ENCODE measurements at places on chromosomes 7 and 10. TPM values are rescaled to one million over a fixed set of nuclear protein-coding genes. Genes with fewer than 3 reads are reported as not detected.

WNT8B gene
- not detected for total RNA-seq

DNA sequence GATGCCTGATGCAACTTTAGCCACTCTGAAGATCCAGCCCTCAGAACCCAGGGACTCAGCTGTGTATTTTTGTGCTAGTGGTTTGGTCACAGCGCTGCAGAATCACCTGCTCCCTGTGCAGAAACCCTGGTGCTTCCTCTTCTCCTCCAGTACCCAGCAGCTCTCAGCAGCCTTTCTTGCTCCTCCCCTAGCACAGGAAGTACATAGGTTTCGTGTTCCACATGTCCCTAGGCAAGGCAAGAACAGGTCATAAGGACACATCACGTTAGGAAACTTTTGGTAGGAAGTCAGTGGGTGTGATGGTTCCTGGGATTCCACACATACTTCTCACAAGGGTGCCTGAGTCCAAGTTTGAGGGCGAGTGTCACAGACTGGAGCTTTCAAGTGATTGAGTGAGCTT lies 167.9 kb upstream of the PRSS1 start:
- H3K36me3 ChIP-seq = no peaks in the 10 kb centered on the region
- H3K4me3 ChIP-seq = no peak overlapping the region
- H3K4me1 ChIP-seq = no peaks in the 10 kb centered on the region
- no peak for DNase-seq
- H3K27me3 ChIP-seq = peaks cover 2% of the 10 kb centered on the region

DNA sequence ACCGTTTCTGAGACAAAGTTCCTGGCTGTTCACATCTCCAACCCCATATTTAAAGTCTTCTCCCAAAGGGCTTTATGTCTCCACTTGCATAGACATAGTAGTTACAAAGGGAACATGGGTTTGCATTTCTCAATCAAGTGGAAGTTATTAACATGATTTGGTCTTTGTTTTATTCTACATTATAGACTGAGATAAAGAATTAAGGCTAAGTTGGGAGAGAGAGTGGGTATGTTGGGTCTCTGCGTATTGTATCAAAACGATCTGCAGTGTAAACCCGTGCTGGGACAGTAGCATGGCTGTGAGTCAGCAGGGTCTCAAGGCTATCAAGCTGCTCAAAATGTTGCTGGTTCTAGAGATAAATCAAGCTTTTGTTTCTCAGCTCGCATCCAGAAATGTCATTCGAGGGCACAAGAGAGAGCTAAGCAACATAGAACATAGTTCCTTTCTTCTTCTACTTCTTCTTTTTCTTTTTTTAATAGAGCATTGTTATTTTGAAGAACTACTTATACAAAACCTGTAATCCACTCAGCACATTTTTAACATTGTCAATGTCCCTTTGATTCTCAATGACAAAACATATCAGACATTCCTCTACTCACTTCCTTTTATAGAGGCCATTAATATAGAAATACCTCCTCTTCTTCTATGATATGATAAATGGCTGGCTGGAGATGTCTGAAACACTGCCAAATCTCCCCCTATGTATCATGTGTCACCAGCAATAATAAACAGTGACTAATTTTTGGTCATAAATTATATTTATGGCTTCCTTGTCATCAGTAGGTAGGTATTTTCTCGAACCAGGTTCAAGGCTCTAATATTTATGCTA lies 34.5 kb upstream of the RHOBTB1 start:
- H3K4me1 ChIP-seq = no peaks in the 10 kb centered on the region
- no peaks in the 10 kb centered on the region for H3K27me3 ChIP-seq
- H3K4me3 ChIP-seq = no peak overlapping the region
- no peak overlapping the region for H3K27ac ChIP-seq

GRCh38 chr10:120735773-120736371 lies 115.3 kb upstream of the WDR11 start:
- H3K27me3 ChIP-seq = peaks cover 4% of the 10 kb centered on the region
- no peak overlapping the region for H3K4me3 ChIP-seq
- H3K27ac ChIP-seq = no peak overlapping the region
- no peaks in the 10 kb centered on the region for H3K36me3 ChIP-seq

- peak overlapping the region; percentile 62 for H3K4me3 ChIP-seq
- peaks cover 47% of the 10 kb centered on the region for H3K27me3 ChIP-seq
- peaks cover 5% of the 10 kb centered on the region for H3K36me3 ChIP-seq
- H3K4me1 ChIP-seq = peaks cover 33% of the 10 kb centered on the region
- peak overlapping the region; percentile 30 for H3K27ac ChIP-seq
Observed at GRCh38 chr10:99536338-99537085, 3.8 kb downstream of the NKX2-3 start.

- no peak overlapping the region for H3K27ac ChIP-seq
- no peak for DNase-seq
- H3K27me3 ChIP-seq = no peaks in the 10 kb centered on the region
- peaks cover 9% of the 10 kb centered on the region for H3K4me1 ChIP-seq
- H3K36me3 ChIP-seq = no peaks in the 10 kb centered on the region
- H3K4me3 ChIP-seq = no peak overlapping the region
Observed at GRCh38 chr10:31345886-31346285, 26.9 kb downstream of the ZEB1 start.
